Right cardiac atrium (tissue), 5 donors: ENCODE measurements at places on chromosomes 5 and 9. TPM values are rescaled to one million over a fixed set of nuclear protein-coding genes. Genes with fewer than 3 reads are reported as not detected.

DNA sequence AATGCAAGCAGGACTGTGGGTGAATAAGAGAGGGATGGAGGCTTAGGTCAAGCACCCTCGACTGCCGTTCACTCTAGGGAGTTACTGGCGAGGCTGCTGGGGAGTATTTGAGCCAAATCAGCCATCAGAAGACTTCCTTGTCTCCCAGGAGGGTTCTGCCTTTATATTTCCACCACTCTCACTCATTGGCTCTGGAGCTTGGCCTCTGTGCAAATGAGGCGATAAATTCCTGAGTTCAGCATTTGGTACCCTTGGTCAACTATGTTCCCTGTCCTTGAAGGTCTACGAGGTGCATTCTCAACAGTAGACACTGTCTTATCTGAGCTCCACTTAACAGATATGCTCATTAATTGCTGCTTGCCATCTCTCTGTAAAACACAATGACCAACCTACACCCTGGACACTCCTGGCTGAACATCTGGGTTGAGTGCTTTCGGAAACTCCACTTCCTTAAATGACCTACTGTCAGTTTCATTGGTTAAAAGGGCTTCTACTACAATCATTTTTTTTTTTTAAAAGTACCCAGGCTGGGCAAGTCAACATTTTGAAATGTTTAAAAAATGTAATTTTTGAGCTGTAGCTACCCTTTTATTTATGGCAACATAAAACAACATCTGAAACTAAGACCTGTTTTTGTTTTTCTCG, 153.2 kb downstream of the NTRK2 start:
- no peak for DNase-seq

DNA sequence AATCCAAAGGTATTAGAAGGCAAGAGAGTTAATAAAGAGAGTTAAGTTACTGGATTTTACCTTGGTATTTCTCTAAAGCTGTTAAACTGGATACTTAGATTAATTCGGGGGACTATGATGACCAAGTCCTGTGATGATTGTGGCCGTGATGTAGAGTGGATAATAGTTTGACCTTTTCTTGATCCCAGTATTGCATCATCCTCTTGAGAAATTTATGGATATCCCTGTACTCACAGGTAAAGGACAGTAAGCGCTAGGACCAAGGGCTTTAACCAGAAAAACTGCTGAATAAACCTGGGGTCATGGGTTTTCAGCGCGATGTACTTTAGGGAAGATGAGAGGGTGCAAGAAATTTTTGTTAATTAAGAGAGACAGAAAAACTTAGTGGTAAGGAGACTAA, 8.3 kb downstream of the OR13C8 start:
- no peak for DNase-seq

FAM221B gene
- total RNA-seq: not detected

GRCh38 chr5:153358315-153358976, 132.0 kb upstream of the GRIA1 start:
- no peak for DNase-seq

GRCh38 chr5:33984178-33984577, 315 bp downstream of the SLC45A2 start:
- no peak for DNase-seq

DNA sequence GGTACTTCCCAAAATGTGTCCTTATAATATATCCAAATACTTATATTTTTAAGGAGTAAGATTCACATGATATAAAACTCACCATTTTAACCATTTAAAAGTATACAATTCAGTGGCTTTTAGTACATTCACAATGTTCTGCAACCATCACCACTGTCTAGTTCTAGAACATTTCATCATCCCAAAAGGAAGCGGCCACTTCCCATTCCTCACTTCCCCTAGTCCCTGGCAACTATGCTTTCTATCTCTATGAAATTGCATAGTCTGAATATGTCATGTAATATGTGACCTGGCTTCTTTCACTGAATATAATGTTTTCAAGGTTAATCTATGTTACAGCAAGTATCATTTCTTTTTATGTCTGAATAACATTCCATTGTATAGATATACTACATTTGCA, 615.1 kb upstream of the SGCD start:
- no peak for DNase-seq

DNA sequence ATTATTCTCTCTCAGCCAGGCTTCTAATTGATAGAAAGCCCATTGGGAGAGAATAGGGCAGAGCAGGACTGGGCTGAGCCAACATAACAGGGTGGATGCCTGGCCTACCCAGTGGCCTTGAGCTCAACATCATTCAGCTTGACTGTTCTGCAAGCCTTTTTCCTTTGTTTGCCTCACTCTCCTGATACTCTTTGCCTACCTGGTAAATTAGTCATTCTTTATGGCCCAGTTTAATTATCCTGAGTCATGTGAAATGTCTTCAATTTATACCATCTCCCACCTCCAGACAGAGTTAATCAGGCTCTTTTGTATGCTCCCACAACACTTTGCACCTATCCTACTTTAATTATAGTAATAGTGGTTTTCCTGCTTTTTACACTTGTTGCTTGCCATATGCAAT, 13.6 kb downstream of the GLRA1 start:
- no peak for DNase-seq

DNA sequence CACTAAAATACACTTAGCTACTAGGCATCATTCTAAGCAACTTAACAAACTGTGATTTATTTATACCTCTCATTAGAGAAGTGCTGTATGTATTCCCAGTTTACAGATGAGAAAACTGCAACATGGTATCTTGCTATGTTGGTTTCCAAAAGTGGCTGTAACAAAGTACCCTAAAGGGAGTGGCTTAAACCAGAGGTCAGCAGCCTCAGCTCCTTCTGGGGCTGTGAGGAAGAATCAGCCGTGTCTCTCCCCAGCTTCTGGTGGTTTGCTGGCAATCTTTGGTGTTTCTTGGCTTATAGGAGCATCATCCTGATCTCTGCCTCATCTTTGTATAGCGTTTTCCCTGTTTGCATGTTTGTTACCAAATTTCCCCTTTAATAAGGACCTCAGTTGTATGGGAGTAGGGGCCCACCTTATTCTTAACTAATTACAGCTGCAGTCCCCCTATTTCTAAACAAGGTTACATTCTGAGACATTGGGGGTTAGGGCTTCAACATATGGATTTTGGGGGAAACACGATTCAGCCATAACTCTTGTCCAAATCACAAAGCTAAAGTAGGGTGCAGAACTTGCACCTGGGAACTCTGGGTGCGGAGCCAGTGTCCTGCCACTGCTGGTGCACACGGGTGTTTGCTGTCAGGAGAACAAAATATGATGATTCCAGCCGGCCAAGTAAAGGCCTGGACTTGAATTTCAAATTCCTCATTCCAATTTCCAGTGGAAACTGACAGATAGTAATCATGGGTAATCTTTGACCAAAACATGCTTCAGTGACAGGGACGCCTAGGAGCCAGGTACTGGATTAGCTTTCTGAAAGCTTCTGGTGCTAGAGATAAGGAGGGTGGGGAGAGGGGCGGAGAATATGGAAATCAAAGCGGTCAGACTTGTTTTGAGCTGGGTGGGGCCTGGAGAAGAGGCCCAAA, 43.3 kb downstream of the RAI14 start:
- DNase-seq: no peak

ZDHHC12 gene
- 9.2 TPM for total RNA-seq

- DNase-seq: no peak
Measured at GRCh38 chr9:36319806-36320205, 61.6 kb upstream of the GNE start.

DNA sequence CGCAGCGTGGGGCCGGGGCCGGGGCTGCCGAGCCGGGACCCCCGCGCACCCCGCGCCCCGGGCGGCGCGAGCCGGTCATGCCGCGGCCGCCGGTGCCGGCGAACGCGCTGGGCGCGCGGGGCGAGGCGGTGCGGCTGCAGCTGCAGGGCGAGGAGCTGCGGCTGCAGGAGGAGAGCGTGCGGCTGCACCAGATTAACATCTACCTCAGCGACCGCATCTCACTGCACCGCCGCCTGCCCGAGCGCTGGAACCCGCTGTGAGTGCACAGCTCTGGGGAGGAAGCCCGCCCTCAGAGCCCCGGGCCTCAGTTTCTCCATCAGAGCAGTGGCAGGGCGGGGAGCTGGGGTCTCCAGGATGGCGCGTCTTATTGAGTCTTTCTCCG, 335 bp downstream of the GALNT12 start:
- no peak for DNase-seq

GRCh38 chr5:17989036-17989435, 354.8 kb downstream of the TAF11L14 start:
- DNase-seq: no peak

DNA sequence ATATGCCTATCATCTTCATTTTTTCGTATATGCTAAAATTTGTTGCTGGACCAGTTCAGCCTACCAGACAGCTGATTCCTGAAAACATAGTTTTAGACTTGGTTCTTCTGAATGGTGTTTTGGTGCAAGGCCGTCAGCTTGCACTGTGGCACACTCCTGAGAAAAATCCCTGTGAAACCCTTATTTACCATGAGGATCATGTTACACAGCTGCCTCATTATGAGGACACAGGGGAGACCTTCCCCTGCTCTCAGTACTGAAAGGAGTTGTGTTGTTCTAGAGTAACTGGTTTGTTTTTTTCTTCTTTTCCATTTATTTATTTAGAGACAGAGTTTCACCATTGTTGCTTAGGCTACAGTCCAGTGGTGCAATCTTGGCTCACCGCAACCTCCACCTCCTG, 37.6 kb downstream of the MAST4 start:
- DNase-seq: no peak

BNC2 gene
- 67.8 TPM for total RNA-seq

DNA sequence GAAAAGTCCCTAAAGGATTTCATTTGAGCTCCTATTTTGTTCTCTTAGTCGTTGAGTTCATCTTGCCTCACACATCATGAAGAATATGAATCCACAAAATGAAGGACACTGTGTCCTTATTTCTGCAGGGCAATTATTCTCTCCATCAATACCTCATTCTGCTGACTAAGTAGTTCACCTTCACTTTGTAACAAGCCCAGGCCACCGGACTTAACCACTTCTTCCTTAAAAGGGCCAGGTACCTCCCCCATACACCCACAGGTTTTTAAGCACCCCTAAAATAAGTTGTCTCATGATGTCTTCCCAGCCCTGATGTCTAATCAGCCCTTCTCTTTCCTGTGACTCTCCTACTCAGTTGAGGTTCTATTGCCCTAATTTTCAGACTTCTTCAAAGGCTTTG, 67.1 kb upstream of the PLPP6 start:
- DNase-seq: no peak

SCAMP1 gene
- total RNA-seq: 40.1 TPM

SPATA6L gene
- total RNA-seq: 1.7 TPM

- no peak for DNase-seq
Measured at GRCh38 chr5:88594441-88594840, 288.5 kb downstream of the MEF2C start.

DNA sequence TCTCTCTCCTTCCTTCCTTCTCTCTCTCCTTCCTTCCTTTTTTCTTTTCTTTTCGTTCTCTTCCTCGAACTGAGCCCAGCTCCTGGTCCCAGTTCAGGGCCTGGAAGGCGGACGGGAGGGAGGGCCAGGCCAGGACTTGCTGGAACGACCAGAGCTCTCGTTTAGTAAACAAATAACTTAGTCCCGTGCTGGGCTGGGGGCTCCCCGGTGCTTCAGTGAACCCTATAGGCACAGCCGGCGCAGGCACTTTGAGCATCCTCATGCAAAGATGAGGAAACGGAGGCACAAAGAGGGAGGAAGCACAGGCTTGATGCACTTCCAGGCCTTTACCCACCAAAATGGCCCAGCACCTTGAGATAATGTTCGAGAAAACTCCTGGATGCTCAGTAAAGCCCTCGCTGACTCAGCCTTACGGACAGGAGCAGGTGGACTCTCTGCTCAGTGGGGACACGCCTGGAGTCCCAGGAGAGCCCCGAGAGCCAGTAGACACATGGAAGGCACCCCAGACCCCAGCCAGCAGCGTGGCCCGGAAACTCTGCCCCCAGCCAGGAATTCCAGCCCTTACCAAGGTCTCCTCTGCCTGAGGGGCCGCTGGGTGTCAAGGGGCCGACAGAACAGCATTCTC, 18.8 kb downstream of the FAM163B start:
- no peak for DNase-seq

GRCh38 chr9:129027224-129027684, 877 bp downstream of the SH3GLB2 start:
- no peak for DNase-seq

GRCh38 chr9:20553558-20554149, 68.6 kb downstream of the MLLT3 start:
- no peak for DNase-seq

- DNase-seq: no peak
Measured at GRCh38 chr9:95341293-95341962, 23.9 kb upstream of the FANCC start.

- no peak for DNase-seq
Measured at GRCh38 chr5:138233280-138233679, 20.2 kb upstream of the CDC23 start.

DNA sequence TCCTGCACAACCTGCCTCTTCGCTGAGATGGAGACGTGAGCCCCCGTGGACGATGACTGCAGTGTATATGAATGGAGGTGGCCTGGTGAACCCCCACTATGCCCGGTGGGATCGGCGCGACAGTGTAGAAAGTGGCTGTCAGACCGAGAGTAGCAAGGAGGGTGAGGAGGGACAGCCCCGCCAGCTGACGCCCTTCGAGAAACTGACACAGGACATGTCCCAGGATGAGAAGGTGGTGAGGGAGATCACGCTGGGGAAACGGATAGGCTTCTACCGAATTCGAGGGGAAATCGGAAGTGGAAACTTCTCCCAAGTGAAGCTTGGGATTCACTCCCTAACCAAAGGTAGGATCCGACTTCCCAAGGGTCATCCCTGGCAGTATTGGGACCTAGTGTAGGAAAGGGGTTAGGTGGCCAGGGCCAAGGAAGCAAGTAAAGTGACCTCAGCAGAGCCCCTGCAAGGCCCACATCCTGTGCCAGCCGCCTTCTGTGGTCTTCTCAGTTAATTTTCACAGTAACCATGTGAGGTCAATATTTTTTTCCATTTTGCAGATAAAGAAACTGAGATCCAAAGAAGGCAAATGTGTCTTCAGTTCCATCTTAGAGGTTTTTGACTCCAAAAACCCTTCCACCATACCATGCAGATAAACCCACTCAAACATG, 53.8 kb downstream of the NIM1K start:
- DNase-seq: no peak

FAF2 gene
- total RNA-seq: 18.3 TPM

DNA sequence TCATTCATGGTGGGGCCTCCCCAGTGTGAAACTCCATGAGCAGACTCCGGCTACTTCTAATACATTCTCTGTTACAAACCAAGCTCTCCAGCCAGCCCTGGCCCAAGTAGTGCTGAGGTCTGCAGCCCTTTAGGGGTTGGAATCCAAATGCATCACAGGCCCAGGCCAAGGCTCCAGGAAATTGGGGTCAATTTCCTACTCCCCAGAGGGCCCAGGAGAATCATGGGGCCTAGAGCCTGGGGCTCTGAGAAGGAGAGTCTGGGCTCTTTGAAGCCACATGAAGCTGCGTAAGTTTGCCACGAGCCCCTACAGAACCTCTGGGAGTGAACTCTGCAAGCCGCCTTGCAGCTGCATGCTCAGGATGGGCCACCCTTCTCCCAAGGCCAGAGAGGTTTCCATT, 206.4 kb downstream of the PAPPA start:
- no peak for DNase-seq

GRCh38 chr9:89701221-89701798, 96.5 kb downstream of the GADD45G start:
- no peak for DNase-seq

TAF1L gene
- not detected for total RNA-seq

CDX1 gene
- not detected for total RNA-seq

PROB1 gene
- total RNA-seq: 30.4 TPM
